Stimulated activated CD4-positive, alpha-beta T cell treated with anti-CD3 and anti-CD28 coated beads, Interleukin-1b, Interleukin-23, amount 100 ng/mL, for 1 hour (primary cell): ENCODE measurements at places on chromosomes 5 and 9.

- DNase-seq: no peak
These were observed 47.1 kb upstream of the AKNA start for GRCh38 chr9:114434878-114435311.

- DNase-seq: no peak
These were observed 294.7 kb downstream of the NSG2 start for GRCh38 chr5:174340226-174340625.

- no peak for DNase-seq
These were observed 78.0 kb downstream of the ANXA2R start for GRCh38 chr5:42962124-42962523.

DNA sequence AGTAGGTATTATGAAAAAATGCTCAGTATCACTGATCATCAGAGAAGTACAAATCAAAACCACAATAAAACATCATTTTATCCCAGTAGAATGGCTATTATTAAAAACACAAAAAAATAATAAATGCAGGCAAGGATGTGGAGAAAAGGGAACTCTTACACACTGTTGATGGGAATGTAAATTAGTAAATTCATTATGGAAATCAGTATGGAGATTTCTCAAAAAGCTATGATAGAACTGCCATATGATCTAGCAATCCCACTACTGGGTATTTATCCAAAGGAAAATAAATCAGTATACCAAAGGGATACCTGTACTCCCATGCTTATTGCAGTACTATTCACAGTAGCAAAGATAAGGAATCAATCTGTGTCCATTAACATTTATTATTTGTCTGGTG, 209.6 kb downstream of the FER start:
- no peak for DNase-seq

GRCh38 chr9:99412606-99413005, 190.5 kb downstream of the SEC61B start:
- no peak for DNase-seq

DNA sequence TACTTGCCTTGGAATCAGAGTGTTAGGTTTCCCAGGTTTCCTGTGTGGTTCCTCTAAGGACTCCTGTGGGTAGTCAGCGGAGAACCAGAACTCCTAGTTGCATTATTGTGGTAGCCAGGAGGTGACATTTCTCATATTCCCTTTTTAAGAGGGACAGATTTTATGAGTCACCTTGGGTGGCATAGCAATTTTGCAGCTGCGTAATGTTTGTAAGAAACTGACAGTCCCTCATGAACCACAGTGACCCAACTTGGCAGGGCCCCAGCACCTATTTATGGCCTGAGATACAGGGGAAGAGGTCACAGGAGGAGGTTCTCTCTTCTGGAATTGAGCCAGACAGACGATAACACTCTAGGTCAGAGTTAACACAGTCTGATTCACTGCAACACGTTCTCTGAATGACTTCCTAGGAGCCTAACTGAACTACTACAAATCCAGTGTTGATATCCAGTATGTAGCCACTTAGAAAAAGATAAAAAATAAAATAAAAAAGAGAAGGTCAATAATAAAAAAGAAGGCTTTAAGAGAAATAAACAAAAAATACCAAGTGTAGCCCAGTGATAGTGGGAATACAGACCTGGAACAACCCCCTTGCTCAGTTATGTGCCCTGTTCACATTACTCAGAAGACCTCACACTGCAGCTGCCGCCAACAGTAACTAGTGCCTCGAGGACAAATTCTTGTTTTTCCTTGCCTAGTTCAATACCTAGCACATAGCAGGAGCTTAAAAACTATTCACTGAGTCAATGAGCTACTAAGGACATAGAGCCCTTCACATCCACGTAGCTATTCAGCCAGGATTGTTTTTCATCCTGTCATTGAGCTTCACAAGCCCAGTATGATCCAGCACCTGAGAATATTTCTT, 50.7 kb upstream of the VLDLR start:
- no peak for DNase-seq
